SHP77 (cell line): ENCODE measurements at places on chromosomes 7 and 10.

- no peak for DNase-seq
These were observed 149.4 kb downstream of the SNX10 start for GRCh38 chr7:26441002-26441521.

- DNase-seq = no peak
These were observed 25.4 kb upstream of the ANK3 start for GRCh38 chr10:60414877-60415585.

- no peak for DNase-seq
These were observed 24.7 kb downstream of the ST7 start for GRCh38 chr7:116978006-116978405.

- DNase-seq = no peak
These were observed 208.0 kb downstream of the RELN start for GRCh38 chr7:103781409-103781808.

- no peak for DNase-seq
These were observed 5.5 kb upstream of the PRRT4 start for GRCh38 chr7:128366986-128367385.

DNA sequence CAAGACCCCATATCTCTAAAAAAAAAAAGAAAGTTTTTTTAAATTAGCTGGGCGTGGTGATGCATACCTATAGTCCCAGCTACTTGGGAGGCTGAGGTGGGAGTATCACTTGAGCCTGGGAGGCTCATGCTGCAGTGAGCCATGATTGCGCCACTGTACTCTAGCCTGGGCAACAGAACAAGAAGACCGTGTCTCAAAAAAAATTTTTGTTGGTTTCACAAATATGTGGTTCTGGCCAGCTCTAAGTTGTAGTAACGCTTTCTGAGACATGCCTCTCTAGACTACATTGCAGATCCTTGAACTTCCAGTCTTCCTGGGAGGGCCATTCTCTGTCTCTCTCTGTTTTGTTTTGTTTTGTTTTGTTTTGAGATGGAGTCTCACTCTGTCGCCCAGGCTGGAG is 24.6 kb upstream of the RHBDD2 start:
- no peak for DNase-seq

- no peak for DNase-seq
These were observed 486.3 kb downstream of the ACTR3B start for GRCh38 chr7:153245809-153246208.
